ENCODE measurements at places on chromosomes 11 and 22.

DNA sequence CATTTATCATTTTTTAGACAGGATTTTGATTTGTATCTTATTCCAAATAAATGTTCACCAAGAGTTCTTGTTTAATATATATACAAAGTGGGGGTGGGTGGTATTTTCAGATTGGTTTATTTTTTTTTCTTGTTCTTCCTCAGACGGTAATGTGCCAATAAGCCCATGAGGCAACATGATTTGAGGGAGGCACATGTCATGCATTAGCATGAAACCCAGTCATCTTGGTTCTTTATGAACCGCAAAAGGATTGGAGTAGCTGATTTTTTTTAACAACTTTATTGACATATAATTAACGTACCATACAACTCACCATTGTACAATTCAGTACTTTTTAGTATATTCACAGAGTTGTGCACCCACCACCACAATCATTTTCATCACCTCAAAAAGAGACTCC lies 2.7 kb downstream of the BCL2L13 start:
- DNase-seq: no peak

GRCh38 chr11:32213223-32213622 lies 122.3 kb downstream of the RCN1 start:
- peak; percentile 71 for DNase-seq

- no peak for DNase-seq
Observed at GRCh38 chr11:75810637-75811390, 4.2 kb upstream of the UVRAG start.

- DNase-seq: no peak
Observed at GRCh38 chr11:57464539-57465181, 4.3 kb downstream of the RTN4RL2 start.

DNA sequence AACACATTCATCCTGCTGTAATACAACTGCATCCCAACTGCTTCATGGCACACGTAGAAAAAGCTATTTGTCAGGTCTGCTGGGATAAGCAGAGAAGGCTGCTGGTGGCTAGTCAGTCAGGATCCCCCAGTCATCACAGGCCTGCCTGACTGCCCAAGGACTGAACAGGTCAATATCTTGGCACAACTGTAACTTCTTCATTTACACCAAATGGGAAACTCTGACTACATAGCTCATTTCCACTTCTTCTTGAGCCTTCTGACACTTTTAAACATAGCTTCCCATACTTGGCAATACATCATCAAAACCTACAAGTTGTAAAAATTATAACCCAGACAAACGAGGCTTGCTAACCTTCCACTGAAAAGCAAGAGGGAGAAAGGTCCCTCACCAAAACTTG lies 2.8 kb downstream of the TMEM9B start:
- DNase-seq: no peak

DNA sequence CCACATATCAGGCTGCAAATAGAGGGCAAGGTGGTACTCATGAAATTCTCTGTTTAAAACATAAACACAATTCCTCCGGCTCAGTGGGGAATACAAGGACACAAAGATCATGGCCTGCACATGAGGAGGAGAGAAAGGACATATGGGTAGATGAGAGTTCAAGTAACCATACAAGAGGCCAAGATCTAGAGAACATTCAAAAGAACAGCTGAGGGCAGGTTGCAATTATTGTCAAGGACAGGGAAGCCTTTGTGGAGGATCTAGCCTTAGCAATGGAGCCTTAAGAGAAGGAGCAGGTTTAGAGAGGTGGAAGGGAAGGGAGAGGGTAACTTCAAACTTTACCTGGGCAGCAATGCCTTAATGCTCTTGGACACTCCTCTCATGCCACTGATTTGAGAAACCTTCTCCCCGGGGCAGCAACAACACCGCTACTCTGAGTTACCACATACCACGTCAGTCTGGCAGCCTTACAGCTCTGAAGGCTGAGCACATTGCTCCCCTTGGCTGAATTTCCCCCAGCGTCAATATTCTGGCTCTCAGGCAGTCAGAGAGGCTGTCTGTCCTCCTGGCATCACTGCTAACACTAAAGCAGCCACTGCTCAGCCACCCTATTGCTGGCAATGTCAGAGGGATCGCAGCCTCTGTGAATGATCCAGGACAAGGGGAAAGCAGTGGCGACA lies 55.5 kb downstream of the CLPB start:
- DNase-seq: no peak

- DNase-seq: no peak
Observed at GRCh38 chr22:30733181-30733631, 38.5 kb downstream of the OSBP2 start.

DNA sequence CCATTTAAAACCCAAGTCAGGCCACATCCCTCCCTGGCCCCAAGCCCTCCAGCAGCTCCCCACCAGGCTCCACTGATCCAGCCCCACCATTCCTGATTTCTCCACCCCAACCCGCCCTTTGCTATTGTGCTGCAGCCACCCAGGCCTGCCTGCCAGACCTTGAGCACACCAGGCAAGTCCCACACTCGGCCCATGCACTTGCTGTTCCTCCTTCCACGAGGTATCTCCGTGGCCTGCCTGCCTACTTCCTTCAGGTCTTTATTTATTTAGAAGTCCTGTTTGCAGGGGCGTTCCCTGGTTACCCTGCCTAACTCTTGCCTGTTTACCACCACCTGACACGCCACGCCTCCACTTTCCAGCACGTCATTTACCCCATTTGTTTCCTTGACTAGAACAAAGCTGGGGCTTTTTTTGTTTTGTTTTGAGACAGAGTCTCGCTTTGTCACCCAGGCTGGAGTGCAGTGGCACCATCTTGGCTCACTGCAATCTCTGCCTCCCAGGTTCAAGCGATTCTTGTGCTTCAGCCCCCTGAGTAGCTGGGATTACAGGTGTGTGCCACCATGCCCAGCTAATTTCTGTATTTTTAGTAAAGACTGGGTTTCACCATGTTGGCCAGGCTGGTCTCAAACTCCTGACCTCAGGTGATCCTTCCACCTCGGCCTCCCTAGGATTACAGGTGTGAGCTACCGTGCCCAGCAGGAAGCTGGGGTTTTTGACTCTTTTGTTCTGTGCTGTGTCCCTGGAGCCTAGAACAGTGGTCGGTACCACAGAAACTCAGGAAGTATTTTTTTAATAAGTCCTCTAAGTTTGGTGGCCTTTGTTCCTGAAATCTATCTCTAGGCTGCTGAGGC lies 6.7 kb downstream of the CENPM start:
- peak; percentile 96 for DNase-seq

- no peak for DNase-seq
Observed at GRCh38 chr11:34501949-34502348, 11.6 kb downstream of the ELF5 start.

DNA sequence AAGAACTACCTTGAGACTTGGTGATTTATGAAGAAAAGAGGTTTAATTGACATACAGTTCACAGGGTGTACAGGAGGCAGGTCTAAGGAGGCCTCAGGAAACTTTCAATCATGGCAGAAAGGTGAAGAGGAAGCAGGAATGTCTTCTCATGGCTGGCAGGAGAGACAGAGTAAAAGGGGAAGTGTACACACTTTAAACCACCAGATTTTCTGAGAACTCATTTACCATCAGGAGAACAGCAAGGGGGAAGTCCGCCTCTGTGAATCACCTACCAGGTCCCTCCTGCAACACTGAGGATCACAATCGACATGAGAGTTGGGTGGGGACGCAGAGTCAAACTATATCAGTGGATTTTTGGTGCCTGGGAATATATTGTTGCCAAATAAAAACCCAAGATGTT lies 40.3 kb upstream of the OR5D13 start:
- no peak for DNase-seq

DNA sequence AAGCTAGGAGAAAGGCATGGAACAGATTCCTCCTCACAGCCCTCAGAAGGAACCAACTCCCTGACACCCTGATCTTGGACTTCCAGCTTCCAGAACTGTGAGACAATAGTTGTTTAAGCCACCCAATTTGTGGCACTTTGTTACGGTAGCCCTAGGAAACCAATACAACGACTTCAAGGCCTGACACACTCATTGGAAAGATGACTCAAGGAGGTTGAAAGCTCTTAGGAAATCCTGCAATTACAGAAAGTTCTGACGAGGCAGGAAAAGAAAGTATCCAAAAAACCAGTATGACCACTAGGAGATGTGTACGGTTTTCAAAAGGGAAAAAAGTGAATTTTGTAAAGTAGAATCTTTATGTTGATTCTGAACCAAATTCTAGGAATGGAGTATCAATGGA lies 161.4 kb downstream of the SWAP70 start:
- no peak for DNase-seq

DNA sequence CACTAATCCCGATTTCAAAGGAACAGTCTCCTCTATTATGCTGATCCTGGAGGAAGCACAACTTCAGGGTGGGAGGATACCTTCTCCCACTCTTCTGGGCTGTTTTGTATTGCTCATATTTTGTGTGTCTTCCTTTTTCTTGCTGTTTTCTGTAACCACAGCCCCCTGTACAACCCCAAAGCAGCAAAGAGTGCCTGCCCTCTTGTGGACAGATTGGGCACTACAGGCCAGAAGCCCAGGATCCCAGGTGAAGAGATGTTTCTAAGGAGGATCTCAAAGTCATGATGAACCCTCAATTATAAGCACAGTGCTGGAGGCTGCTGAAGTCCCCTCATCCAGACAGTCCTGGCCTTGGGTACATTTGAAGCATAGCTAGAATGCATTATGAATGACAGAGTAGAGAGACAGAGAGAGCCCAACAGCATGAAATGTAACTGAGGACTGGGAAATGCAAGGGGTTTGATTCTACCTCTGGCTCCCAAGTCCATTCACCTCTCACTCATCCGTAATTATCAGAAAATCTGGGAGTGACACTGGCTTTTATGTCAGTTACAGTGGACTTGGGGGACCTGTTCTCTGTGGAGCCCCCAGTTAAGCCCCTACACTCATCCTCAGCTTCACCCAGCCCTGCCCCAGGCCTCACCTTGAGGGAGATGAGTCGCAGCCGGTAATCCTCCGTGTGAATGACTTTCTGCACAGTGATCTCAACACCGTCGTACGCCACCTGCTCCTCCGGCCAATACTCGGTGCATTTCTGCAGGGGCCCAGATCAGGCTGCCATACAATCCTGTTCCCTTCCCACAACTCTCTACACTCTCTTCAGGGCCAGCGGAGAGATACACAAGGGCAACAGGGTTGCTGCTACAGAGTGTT lies 6.2 kb upstream of the IGSF22 start:
- DNase-seq: peak; percentile 57

GRCh38 chr11:24667353-24667968 lies 170.6 kb downstream of the LUZP2 start:
- no peak for DNase-seq

DNA sequence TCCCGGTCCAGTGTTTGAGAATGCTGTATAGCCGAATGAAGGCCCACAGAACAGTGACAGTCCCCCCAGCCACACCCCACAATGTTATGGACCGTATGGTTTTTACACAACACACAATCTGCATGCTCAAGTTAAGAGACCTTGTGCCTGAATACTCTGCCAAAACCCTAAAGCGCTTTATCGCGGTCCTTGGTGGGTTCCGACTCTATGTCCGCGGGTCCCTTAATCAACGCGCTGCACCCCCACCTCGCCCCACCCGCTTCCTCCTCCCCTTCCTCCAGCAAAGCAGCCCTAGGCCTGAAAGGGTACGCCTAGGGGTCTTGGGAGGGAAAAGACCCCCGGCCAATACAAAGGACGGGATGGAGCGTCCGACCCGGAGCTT lies 442 bp downstream of the COPB1 start:
- DNase-seq: peak; percentile 49

- DNase-seq: no peak
Observed at GRCh38 chr11:128029219-128029722, 558.1 kb downstream of the ETS1 start.

DNA sequence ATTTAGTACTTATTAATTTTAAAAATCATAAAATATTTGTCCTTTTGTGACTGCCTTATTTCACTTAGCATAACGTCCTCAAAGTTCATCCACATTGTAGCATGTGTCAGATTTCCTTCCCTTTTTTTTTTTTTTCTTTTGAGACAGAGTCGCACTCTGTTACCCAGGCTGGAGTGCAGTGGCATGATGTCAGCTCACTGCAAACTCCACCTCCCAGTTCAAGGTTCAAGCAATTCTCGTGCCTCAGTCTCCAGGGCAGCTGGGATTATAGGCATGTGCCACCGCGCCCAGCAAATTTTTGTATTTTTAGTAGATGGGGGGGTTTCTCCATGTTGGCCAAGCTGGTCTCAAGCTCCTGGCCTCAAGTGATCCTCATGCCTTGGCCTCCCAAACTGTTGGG lies 10.6 kb downstream of the RAB6A start:
- DNase-seq: no peak

GRCh38 chr11:65571940-65572339 lies 398 bp upstream of the FAM89B start:
- no peak for DNase-seq

DNA sequence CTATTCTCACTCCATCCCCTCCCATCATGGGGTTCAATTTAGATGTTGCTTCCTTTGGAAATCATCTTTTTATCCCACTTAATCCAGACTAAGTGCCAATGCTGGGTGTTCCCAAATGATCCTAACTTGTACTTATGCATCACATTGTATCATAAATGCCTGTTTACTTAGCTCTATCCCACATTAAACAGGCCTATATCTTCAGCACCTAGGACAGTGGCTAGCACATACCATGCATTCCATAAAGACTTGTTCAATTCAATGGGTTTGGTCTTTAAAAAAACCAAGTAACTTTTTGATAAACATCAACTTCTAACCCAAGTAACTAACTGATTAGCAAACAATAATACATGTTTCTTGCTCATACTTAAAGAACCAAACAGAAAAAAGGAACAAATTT lies 40.6 kb downstream of the RSF1 start:
- no peak for DNase-seq

- DNase-seq: no peak
Observed at GRCh38 chr11:68010090-68011041, at the start of gene ALDH3B1. ALDH3B1 (plus strand) TSS chr11:68010327; CDS start chr11:68015298, 4,971 bp downstream.

- no peak for DNase-seq
Observed at GRCh38 chr11:2647167-2647566, 52.6 kb downstream of the KCNQ1OT1 start.

DNA sequence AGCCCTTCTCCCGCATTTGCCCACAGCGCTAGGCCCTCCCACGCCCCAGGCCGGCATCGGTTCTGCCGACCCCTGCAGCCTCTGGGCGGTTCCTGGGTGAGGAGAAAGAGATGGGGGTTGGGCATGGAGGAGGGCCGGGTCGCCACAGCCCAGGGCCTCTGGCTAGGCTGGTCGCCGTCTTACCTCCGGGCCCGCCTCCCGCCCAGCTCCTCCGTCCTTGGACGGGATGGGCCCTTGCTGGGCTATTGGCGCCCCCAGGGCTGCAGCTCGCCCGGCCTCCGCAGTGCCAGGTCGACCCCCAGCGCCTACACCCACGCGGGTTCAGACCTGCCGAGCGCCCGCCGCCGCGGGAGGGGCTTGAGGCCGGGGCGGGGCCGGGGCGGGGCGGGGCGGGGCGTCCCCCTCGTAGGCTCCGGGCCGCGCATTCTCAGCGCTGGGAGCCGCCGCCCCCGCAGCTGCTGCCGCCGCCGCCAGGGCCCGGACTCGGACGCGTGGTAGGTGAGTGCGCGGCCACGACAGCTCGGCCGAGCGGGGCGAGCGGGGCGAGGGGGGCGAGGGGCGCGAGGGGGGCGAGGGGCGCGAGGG lies at the start of gene CD151:
Gene CD151 (plus strand): TSS at position 424 of the 585 bp plus-strand sequence. CDS start 3,118 bp downstream, outside the sequence.
- peak; percentile 62 for DNase-seq

DNA sequence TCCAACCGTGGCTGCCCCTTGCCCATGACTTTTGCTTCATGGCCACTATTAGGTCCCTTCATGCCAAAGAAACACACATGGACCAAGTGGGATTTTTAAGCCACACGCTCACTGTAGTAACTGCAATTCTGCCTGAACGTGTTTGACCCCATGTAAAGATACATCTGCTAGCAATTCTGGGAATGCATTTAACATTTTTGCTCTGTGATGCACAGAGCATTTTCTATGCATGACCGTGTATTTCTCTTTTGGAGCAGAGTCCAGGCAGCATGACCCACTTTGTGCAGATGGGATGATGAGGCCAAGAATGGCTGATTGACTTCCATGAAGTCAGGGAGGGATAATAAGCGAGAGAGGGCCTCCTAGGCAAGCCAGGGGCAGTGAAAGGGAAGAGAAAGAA lies 108.5 kb downstream of the TP53I11 start:
- no peak for DNase-seq
